Hematopoietic multipotent progenitor cell (in vitro differentiated cells): ENCODE measurements at places on chromosomes 2 and 18. TPM values are rescaled to one million over a fixed set of nuclear protein-coding genes. Genes with fewer than 3 reads are reported as not detected.

The CCBE1 gene
- total RNA-seq: under 0.01 TPM

The GPATCH11 gene
- total RNA-seq: 4.0 TPM

The CYS1 gene
- total RNA-seq: not detected

DNA sequence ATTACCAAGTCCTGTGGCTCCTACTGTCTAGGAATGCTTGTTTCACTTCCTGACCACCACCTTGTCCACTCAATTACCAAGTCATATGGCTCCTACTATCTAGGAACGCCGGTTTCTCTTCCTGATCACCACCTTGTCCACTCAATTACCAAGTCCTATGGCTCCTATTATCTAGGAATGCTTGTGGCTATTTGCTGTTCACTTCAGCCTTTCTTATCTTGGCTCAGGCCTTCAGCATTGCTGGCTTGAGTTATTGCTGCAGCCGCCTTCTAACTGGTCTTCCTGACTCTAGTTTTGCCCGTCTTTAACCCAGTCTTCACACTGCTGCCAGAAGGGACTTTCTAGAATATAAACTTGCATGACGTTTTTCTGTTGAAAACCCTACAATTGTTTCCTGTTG, 82.5 kb upstream of the GAREM1 start:
- DNase-seq: no peak

GRCh38 chr2:224221455-224221913, 180.4 kb downstream of the FAM124B start:
- DNase-seq: no peak

DNA sequence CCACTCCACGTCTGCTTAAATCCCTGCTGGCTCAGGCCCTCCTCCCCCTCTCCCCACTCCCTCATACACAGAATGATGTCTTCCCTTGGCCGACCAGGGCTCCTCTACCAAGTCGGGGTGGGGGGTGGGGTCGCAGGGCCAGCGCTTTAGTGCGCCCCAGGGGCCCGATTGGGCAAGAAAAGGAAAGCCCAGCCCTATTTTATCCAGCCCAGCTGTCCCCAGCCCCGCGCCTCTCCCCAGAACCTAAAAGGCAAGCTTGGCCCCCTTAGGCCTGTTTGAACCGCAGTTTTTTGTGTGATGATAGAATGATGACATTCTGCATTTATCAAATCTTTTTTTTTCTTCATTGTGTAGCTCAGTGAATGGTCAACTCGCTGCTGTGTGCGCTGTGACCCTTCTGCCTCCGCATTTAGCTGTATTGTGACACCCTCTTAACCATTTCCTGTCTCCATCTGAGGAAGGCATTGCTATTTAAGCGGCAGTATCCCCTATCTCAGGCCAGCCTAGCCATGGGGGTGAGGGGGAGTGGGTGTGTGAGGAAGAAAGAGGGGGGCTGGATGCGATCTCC, 231.4 kb downstream of the HAUS1 start:
- no peak for DNase-seq

- no peak for DNase-seq
Measured at GRCh38 chr2:232478571-232479340, 8.9 kb downstream of the ECEL1 start.

- DNase-seq: no peak
Measured at GRCh38 chr2:208643145-208643544, 236.6 kb downstream of the PTH2R start.
